ENCODE measurements at places on chromosomes 1 and 21.

DNA sequence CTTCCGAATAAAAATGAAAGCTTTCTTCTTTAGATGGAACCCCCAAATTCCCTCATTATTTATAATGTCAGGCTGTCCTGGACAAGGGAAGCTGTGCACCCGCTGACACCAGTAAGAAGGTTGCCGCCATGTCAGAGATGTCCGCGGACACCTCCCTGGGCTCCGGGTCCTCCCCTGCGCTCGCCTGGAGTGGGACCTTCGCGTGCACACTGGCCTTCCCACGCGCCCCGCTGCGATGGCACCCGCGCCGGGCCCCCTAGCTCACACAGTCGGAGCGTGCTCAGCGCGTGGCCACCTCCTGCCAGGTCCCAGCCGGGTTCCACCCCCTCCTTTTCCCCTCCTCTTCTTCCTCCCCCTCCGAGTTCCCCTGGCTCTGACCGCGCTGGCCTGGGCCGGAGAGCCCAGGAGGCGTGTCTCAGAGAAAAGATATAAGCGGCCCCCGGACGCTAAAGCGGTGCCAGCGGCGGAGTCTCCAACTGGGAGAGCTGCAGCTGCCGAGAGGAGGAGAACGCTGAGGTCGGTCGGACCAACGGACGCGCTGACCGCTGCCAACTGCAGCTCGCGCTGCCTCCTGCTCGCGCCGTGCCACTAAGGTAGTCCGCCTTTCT is at the start of gene G0S2:
Gene G0S2, plus strand, starts transcription at position 456 of the 608 bp plus-strand sequence. CDS start 273 bp downstream, outside the sequence.
- peak; percentile 51 for DNase-seq

DNA sequence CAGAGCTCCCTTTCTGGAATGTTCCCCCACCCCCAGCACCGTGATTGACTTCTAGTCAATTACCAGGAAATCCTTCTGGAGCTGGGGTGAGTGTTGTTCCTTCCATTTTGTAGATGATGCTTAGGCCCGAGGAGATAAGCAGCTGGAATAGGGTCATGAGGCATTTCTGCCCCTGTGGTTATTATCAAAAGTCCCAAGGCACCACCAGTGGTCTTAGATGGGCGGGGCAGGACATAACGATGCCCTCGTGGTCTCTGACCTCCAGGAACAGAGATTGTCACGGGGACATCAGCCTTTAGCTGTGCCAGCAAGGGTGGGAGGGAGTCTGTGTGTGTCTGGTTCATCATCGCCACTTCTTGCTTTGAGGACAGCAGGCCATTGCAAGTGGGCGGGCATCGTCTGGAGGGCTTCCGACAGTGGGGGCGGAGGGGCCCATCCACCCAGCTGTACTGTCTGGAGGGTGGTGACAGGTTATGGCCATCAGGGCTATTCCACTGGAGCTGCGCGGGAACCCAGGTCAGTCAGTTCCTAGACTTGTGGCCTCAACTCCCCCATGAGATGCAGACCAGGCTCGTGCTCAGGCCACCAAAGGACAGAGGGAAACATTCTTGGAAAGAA is 22.6 kb downstream of the TNFRSF8 start:
- peak; percentile 93 for DNase-seq

DNA sequence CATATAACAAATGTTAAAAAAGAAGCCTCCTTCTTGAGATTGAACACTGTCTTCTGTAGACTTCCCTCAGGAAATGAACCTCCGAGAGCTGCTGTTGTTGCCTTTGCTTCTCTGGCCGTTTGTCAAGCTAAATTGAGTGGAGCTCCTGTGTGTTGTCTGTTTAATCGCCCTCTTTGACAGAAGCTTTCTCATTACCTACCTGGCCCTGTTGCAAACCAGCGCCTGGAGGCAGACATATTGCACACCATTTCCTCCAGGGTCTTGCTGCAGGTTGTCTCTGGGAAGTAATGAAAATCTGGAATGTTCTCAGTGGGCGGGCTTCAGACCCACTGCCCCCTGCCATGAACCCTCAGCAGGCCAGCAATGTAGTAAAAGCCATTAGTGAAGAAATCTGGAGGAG is 83.3 kb downstream of the GABPA start:
- DNase-seq, result no peak

DNA sequence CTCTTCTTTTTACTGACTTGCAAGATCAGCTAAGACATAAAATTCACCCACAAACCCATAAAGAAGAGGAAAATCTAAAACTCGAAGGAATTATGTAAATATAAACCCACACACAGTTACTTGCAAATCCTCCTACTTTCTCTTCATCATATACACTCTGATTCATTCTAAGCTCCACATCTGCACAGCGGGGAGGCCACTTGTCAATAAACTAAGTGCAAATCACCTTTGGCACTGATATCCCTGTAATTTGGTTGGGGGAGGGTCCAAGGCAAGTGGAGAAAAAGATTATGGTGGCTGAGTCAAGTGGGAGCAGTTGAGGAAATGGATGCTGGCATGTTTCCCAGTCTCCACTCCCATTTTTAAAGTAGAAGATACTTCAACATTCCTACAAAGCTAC is 596.5 kb downstream of the MATN1 start:
- DNase-seq, result no peak

- DNase-seq, result no peak
Measured at GRCh38 chr1:3000214-3000613, 21.1 kb upstream of the ACTRT2 start.

DNA sequence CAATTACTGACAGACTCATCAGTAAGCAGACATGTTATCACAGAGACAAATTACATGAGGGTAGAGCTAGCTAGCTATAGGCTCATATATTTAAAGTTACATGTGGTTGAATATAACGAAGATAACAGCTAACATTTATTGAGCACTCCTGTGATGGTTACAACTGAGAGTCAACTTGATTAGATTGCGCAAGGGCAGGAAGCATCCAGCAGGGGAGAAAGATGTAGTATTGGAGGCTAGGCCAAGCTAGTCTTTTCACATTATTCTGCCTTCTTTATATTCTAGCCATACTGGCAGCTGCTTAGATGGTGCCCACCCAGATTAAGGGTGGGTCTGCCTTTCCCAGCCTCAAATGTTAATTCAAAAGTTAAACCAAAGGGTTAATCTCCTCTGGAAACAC is 37.1 kb downstream of the PIGK start:
- no peak for DNase-seq

GRCh38 chr1:179300112-179300511 is 6.5 kb downstream of the SOAT1 start:
- no peak for DNase-seq

DNA sequence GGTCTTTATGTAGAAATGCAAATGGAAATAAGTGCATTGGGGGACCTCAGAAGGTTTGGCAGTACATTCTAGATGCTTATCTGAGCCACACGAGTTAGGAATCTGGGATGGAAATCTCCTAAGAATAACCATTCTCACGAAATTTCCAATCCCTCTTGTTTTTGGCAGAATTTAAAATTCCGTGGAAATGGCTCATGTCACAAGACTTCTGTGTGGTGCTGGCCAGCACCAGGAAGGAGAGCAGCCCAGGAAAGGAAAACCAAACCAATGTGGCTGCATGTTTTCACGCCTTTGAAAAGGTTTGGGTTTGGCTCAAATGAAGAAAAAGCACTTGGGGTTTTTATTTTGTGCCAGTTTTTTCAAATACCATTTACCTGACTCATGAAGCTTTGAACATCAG is 80.1 kb upstream of the KCNK2 start:
- no peak for DNase-seq

DNA sequence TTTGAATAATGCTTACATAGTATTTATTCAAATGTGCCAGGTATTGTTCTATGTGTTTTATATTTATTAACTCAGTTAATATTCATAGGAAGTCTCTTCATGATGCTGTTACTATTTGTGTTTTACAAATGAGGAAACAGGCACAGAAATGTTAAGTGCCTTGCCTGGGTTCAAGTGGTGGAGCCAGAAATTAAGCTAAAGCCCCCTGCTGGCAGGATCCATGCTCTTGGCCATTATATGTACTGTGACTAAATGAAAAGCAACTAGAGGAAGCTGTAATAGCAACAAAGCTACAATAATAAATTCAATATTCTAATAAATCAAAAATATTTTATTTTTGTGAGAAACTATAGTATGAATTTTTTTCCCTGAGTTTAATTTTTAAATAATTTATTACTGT is 30.0 kb downstream of the IARS2 start:
- peak; percentile 66 for DNase-seq

DNA sequence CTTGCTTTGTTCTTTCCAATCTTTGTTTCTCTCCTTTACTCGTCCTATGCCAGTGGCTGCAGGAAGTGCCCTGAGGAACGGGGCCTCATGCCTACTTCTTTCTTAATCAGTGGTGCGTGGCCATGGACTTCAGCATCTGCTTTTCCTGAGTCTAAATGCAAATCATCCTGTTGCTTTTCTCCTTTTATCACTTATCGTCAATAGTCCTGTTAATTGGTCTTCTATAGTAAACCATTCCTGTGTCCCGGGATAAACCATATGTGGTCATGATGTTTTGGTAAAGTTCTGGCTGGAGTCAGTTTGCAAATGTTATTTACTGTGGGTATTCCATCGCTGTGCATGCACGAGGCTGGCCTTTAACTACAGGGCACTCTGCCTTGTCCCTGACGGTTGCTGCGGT is 47.5 kb downstream of the AGPAT3 start:
- no peak for DNase-seq

GRCh38 chr1:97907886-97908285 is 12.9 kb downstream of the DPYD start:
- DNase-seq, result no peak

DNA sequence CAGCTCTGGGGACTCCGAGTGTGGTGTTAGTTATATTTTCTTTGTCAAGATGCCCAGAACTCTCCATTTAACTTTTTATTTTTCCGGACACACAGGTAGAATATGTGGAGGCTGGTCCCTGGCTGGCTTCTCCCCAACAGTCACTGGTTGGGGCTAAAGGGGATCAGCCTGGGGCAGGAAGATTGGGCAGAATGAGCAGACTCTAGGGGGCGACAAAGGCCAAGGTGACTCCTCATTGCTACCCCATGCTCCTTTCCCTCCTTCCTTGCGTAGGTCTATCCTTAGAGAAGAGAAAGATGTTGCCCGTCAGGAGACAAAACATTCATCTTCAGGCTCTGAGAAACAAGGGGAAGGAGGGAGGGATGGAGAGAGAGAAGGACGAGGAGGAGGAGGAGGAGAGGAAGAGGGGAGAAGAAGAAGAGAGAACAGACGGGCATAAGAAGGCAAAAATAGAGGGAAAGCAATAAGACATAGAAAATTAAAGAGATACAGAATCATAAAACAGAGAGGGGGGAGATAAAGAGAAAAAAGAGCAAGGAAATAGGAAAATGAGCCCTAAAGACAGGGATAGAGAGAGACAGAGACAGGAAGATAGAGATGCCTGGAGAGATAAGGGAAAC is 89.9 kb downstream of the FOXD2 start:
- peak; percentile 48 for DNase-seq

- no peak for DNase-seq
Measured at GRCh38 chr1:57380923-57381322, 42.9 kb downstream of the DAB1 start.

DNA sequence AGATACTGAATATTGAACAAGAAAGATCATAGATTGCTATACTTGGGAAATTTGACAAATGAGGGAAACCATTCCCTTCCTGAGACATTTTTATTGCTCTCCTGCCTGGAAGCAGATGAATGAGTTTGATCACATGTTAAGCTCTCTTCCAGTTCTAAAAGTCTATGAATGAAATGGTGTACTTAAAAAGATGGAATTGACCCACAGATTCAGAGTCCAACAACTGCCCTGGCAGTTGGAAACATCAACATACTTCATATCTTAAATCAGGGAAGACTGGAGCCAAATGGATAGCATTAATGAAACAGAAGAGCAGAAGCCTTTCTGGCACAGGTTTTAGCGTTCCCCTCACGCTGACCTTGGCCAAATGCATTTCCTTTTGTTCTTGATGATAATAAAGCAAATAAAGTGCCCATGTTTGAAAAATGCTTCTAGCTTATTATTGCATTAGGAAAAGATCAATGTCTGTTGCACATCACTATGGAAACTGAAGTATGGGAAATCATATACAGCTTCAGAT is 142.6 kb downstream of the ESRRG start:
- DNase-seq, result no peak

DNA sequence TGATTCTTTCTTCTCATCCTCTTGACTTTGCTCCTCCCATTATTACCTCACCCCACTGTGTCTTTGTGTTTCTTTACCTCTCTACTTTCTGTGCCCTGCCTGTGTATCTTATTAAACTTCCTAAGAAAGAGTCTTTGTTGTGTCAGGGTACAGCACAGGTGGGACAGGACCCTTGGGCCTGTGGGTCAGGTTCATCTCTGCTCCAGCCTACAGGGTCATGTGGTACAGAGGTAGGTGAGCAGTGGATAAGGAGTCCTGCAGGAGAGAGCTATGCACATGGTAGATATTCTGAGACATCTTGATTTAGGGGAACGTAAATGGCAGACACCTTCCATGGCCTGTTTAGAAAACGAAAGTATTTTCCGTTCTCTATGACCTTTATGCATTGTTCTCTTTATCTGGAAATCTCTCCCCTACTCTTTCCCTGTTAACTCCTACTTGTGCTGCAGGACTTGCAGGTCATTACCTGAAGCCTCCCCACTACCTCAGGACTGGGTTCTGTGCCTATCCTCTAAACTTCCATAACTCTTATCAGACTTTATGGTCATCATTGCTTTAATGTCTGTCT is 9.9 kb downstream of the GIPC2 start:
- DNase-seq, result no peak

- DNase-seq, result no peak
Measured at GRCh38 chr1:21840981-21841380, 28.9 kb downstream of the LDLRAD2 start.

- DNase-seq, result no peak
Measured at GRCh38 chr1:75618382-75618781, 7.5 kb upstream of the SLC44A5 start.

- peak; percentile 67 for DNase-seq
Measured at GRCh38 chr1:43147625-43148327, 24.3 kb downstream of the EBNA1BP2 start.

Measured in hematopoietic multipotent progenitor cell treated with erythropoietin and hydrocortisone succinate and interleukin-3 and kit ligand, for 6 days (in vitro differentiated cells).